Type B pancreatic cell (in vitro differentiated cells): ENCODE measurements at places on chromosomes 3 and 15. TPM values are rescaled to one million over a fixed set of nuclear protein-coding genes. Genes with fewer than 3 reads are reported as not detected.

Gene GOLGA6L7
- not detected in 2 replicates for total RNA-seq

Gene POLQ
- total RNA-seq = 6.2 and 12.2 TPM in 2 replicates

Gene PSTPIP1
- total RNA-seq = 0.77 TPM in 1 of 2 replicates, not detected in the other

Gene HYAL1
- total RNA-seq = 2.3 and 3.7 TPM in 2 replicates

Gene IL16
- 0.14 TPM in 1 of 2 replicates, not detected in the other for total RNA-seq

Gene TMEM266
- total RNA-seq = 2.3 and 2.8 TPM in 2 replicates

Gene TLNRD1
- 16.7 and 20.1 TPM in 2 replicates for total RNA-seq

Gene SHQ1
- 22.9 and 23.7 TPM in 2 replicates for total RNA-seq

GRCh38 chr15:38535491-38536200 is 29.0 kb downstream of the RASGRP1 start:
- DNase-seq = no peak

- no peak for DNase-seq
These were observed 751.5 kb upstream of the LMCD1 start for GRCh38 chr3:7749931-7750695.

GRCh38 chr15:78255421-78256043 is 8.8 kb upstream of the DNAJA4 start:
- DNase-seq = no peak

DNA sequence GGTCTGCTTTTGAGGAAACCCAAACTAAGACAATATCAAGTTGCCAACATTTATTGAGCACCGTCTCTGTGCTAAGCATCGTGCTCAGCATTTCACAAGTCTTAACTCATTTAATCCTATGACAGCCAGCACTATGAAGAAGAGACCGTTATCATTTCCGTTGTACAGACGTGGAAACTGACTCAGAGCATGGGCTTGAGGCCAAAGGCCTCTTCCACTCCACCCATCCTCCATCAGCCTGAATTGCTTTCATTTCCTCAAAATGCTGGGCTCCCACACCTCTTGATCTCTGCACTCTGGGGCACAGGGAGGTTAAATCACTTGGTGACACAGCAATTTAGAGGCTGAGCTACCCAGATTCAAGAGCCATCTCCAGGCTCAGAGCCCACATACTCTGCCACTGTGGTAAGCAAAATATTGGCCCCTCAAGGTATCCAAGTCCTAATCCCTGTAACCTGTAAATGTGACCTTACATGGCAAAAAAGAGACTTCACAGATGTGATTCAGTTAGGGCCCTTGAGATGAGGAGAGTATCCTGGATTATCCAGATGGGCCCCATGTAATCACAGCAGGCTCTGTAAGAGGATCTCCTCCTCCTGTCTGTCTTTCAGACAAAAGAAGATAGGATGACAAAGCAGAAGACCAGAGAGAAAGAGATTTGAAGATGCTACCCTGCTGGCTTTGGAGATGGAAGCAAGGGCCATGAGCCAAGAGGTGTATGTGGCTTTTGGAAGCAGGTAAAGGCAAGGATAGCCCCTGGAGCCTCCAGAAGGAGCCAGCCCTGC is 24.3 kb upstream of the FLNB start:
- DNase-seq = no peak

DNA sequence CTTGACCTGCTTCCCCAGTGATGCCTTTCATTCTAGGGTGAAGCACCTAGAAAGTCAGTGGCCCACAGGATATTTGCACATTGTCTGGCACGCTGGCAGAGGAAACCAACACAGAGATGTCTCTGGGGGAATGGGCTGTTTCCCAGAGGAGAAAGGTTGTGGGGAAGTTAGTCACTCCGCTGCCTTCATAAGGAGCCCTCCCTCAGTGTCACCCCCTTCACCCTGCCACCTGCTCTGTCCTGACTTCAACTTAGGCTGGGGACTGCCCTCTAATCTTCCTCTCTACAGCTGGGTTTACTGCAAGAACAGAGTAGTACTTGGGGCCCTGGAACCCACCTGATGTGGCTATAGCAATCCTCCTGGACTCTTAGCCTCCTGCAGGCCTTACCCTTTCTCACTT is 5.7 kb downstream of the KLHDC8B start:
- DNase-seq = no peak

DNA sequence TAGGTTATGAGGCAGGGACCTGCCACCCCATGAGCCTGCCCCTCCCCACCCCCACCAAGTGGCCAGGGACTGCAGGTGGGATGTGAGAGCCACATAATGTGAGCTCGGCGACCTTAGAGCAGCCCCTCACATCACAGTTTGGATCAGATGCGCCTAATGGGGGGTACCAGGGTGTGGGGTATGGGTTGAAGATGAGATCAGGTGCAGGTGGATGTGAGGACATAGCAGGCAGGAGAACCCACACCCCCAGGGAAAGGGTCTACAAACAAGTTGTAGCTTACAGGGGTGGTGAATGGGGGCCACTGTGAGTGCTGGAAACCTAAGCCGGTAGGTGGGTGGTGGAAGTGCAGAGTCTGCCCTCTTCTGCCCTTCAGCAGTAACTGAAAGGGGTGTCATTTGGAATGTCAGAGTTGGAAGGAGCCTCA is 94.0 kb downstream of the CORO2B start:
- no peak for DNase-seq

DNA sequence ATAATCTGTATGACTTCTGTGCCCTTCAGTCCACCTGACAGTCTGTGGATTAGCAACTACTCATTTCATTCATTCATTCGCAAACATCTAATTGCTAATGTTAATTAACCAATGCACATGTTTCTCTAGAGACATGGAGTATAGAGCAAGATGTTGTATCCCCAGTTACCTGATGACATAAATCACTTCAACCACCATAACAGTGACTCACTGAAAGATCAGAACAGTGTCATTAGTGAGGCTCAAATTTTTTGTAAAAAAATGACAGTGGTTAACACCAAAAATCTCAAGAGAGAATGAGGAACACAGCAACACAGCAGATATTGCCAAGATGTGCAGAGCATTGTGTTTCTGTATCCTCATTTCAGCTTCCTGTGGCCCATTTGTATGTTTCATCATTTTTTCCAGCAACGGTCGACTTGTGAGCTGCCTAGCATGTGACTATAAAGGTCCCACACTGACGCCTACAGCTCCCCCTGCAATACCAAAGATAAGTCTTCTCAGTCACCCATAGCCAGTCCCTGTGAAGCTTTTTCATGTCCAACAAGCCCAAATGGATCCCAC is 3.7 kb upstream of the PLD1 start:
- no peak for DNase-seq

- no peak for DNase-seq
These were observed 122.0 kb downstream of the KLF13 start for GRCh38 chr15:31448635-31448979.

DNA sequence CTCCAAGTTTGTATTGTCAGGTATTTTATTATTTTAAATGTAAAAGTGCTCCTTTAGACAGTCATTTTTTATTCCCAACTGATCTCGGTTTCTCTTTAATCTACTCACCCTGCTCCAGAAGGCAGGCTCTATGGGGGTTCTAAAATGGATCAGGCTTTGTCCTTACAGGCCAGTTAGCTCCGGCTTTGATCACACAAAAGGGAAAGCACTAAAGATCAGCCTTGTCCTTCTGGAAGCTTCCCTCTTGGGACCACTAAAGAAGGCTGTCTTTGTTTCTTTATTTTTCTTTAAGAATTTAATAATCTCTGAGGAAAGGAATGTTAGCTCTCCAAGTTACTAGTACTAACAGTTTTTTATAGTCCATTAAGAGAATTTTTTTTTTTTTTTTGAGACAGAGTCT is 560.5 kb upstream of the ZNF717 start:
- DNase-seq = no peak

DNA sequence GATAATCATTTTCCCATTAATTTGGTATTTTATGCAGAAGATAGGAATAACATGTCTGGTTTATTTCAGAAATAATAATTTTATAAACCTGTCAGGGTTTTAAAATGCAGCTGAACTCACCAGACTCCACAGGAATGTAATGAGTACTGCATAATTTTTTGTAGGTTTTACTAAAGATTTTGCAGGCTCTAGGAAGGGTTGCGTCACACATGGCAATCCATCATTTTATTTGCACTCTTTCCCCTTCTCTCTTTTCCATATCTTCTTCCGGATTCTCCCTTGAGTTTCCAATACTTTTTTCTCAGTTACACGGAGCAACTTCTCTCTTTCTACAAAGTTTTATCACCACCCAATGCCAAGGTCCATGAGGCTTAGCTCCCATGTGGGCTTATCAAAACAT is 234.7 kb downstream of the NFKBIZ start:
- DNase-seq = no peak

DNA sequence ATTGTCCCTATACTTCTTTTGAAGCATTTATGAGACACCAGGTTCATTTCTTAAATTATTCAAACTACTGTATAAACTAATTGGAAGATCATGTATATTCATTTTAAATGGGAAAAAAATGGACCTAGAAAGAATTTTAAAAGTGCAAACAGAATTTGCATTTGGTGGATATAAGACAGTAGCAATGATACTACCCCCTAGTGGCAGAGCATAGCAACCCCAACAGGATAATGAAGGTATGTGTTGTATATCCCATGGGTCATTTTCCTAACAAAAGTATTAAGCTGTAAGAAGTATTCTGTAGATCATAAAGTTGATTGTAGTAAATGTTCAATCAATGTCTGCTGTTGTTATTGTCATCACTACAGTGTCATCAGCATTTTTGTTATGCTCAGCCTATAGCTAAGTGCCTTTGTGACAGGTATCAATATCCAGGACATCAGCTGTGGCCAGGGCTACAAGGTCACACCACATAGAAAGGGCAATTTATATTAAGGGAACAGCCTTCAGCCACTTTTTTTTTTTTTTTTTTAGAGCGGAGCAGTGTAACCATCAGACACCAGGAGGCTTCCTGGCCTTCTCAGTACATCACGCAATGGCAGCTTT is 175.8 kb downstream of the FOXB1 start:
- no peak for DNase-seq

DNA sequence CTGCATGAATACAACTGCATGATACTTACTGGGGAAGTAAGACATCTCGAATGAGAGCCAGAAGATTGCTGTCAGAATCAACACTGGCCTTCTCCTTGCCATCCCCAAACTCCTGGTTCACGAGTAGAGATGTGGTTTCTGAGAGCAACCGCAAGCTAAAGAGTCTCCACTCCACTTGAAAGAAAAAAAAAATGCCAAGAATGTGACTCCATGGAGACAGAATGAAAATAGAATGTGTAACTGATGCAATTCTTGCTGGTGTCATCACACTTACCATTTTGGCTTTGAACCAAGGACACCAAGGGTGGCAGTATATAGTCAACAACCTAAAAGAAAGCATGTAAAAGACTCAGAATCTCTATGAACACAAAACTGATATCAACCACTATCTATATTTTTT is 280.4 kb downstream of the ULK4 start:
- no peak for DNase-seq

GRCh38 chr15:44715142-44715796 is 4.0 kb downstream of the B2M start:
- DNase-seq = no peak

- DNase-seq = no peak
These were observed 343.9 kb downstream of the GRM7 start for GRCh38 chr3:7204848-7205156.

DNA sequence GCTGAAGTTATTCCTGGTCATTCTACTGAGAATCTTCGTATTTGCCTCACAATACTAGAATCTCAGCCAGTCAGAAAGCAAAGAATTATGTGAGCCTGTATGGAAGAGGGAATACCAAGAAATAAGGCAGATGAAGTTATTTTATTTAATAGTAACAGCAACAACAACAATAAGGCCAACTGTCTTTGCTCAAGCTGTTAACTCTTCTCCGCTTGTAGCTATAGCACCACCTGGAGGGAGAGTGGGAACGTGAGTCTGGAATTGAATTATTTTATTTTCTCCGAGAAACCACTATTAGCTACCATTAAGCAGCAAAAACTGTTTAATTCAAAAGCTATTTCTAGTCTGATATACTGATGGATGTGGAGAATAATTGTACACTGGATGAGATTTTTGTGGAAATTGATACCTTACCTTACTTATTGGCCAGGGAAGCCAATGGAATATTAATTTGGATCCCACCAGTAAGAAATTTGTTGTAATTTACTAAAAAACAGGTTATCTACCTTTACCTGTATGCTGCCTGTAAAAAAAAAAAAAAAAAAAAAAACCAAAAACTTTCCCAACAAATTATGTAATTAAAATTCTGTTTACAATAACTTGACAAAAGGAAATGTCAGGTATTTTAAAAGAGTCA is 50.1 kb downstream of the CALML4 start:
- DNase-seq = no peak

GRCh38 chr3:188294113-188294512 is 140.2 kb downstream of the LPP start:
- no peak for DNase-seq

GRCh38 chr3:191358929-191359328 is 28.6 kb upstream of the UTS2B start:
- no peak for DNase-seq

DNA sequence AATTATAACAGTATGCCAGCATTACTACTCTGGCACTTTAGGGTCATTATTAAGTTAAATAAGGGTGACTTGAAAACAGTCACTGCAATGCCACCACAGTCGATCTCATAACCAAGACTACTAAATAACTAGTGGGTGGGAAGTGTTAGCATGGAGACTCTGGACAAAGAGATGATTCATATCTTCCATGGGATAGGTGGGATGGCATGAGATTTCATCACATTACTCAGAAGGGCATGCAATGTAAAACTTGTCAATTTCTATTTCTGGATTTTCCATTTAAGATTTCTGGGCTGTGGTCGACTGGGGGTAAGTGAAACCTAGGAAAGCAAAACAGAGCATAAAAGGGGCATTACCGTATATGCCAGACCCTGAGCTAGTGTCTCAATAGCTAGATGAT is 538.9 kb upstream of the GRM7 start:
- no peak for DNase-seq

GRCh38 chr15:32861761-32862160 is 144.0 kb downstream of the GREM1 start:
- DNase-seq = no peak

GRCh38 chr3:50126287-50127211 is 28.6 kb upstream of the SEMA3F start:
- DNase-seq = no peak

DNA sequence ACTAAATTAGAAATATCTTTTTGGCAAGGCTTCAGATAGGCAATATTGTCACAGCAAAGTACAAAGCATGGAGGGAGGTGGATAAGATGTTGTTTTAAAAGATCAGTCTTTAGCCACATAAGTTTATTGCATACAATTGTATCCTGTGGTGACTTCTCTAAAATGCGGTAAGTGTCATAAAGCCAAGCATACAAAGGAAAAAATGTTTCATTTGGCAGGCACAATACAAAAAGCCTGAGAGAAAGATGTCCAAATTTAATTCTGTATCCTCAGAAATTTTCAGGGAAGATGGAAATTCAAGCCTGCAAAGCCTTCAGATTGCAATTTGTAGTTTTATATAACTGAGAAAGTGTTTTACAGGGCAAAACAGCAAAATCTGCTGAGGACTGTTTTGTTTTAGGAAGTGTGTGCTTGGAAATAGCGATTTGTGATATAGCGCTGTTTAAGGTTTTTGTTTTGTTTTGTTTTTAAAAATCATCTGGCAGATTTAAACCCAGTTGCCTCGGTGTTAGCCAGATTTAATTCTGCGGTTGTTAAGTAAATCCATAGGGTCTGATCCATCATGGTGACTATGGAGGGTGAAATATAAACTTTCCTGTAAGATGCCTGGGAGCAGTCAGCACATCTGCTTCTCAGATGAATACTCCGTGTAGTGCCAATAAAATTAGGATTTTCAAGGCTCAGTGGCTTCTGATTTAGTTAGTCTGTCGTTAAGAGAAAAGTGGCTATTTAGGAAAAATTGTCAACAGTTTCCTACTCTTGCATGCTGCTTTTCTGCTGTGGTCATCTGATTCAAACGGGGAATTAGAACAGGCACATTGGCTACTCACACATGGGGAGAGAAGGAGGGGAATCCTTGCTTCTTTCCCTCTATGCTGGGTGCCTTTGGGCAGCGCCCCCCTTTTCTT is 8.0 kb downstream of the KAT2B start:
- no peak for DNase-seq
